ENCODE measurements at places on chromosomes 6 and 20.

DNA sequence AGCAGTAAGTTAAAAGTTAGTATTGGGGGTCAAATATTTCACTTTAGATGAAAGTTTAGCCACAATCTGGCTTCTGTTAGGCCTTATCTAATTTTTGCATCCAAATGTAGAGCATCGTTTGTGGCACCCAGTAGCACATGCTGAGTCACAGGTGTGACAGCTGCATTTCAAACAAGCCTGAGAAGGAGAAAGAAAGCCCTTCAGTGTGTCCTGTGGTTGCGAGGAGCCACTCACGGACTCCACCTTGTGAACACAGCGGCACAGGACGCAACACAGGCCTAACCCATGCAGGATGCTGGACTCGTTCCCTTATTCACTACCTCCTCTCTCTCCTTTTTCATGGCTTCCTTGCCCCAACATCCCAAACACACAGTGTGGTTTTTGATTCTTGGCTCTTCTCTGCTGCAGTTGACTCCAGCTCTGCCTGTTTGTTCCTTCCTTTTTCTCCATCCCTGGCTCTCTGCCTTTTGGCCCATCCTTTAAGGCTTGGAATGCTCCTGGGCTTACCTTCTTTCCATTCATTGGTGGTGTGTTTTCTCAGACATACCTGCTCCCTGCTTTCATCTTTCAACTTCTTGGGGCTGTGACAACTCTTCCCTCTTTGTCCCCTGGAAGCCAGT, 124.2 kb downstream of the SLC16A10 start:
- no peak for DNase-seq

DNA sequence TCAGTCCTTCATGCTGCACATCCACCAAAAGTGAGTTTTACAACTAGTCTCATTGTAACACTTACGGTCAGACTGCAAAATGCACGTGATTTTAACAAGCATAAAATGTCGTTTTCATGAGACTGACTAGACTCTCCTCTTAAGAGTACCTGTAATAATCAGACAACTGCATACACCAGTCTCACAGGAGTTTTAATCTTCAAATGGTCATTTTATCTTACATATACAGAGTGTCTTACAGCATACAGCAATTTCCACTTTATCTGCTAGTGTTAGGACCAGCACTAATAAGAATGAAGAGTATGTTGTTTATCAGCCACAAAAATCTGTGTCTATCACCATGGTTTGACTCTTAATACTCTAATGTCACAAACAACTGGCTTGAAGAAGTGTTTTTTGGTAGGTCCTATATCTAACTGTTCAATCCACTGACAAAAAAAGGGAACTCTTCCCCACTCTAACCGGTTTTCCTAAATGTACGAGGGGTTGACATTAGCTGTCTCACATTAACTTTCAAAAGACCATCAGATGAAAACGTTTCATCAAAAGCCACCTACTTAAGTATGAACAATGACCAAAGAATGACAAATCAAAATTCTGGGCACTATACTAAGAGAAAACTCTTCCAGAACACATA, 1.5 kb upstream of the ASF1A start:
- DNase-seq, result peak; percentile 35

GRCh38 chr20:33724439-33725094, 4.5 kb upstream of the PXMP4 start:
- no peak for DNase-seq

GRCh38 chr6:117409420-117409819, 16.3 kb downstream of the ROS1 start:
- no peak for DNase-seq

DNA sequence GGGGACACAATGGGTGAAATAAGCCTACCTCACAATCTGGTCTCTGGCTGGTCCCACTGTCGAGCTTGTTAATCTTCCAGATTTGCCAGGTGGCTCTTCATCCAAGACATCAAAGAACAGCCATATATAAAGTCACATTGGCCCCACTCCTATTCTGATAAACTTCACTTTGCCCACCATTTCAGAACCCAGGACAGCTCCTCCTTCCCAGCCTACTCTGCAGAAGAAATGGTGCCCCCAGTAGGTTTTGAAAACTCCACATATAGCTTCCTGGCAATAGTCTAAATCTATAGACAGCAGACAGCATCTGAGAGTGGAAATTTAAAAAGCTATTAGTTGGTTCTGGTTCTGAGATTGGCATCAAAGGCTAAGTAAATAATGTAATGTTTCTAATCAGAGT, 143.1 kb upstream of the PCSK2 start:
- no peak for DNase-seq

GRCh38 chr6:141252828-141253608, 879.7 kb upstream of the GJE1 start:
- no peak for DNase-seq

DNA sequence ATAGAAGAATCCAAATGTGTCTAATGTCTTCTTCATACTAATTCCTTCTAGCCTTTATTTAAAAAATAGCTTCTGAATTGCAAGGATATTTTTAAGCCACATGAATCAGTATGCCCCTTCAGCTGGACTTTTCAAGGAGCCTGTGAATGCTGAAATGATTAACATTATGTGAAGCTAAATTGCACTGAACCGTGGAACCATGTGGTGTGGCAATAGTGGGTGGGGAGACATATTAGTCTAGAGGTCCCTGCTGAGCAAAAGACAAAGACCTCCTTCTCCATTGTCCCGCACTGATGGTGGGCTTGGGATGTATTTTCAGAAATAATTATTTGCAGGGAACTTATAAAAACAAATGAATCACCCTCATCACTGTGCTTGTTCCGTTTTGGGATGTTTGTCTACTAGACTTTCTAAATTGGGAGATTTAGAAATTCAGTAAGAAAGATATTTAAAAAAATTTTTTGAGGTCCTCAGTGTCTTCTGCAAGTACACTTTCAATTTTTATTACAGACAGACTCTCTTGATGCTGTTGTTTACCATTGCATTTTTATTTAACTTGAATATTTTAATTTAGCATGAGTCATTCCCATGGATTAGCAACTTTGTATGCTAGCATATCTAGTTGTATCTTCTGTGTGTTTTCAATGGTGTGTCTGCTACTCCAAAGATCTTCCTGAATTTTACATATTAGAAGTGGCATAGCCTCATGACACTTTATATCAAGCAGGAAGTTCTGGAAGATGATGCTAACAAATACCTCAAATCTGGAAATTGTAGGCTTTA, 238.1 kb downstream of the LAMA2 start:
- no peak for DNase-seq

DNA sequence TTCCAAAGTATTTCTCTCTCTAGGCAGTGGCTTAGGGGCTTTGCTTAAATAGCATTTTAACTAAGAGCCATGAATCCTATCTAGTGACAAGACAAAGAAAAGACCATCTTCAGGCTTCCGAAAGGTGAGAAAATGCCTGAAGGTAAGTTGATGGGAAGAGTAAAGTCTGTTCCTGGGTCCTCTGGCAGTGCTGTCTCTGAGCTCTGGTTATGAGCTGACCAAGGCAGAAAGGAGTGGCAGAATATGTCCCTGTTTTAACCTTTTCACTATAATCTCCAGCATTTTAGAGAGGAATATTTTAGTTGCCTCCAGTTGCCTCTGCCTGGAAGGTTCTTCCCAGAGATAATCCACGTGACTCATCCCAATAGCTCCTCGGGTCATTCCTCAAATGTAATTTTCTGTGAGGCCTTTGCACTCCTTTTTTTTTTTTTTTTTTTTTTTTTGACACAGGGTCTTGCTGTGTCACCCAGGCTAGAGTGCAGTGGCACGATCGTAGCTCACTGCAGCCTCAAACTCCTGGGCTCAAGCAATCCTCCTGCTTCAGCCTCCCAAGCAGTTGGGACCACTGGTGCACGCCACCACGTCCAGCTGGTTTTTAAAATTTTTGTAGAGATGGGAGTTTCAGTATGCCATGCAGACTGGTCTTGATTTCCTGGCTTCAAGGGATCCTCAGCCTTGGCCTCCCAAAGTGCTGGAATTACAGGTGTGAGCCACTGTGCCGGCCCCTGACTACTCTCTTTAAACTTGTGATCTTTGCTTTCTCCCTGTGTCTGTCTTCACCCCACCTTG, 3.7 kb upstream of the ARMH2 start:
- no peak for DNase-seq

DNA sequence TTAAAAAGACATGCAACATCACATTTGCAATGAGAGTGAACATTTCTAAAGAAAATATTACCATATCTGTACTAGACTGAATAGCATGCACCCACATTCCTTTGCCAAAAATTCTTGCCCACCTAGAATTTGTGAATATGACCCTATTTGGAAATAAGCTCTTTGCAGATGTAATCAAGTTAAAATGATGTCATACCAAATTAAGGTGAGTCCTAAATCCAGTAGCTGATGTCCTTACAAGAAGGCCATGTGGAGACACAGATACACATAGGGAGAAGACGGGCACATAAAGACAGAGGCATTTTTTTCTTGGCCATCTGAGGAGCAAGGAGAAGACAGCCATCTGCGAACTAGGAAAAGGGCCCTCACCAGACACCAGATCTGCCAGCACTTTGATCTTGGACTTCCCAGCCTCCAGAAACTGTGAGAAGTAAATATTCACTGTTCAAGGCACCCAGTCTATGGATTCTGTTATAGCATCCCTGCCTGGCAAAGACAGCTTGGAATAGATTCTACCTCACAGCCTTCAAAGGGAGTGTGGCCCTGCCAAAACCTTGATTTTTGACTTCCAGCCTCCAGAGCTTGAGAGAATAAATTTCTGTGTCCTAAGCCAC, 22.8 kb upstream of the ATXN1 start:
- no peak for DNase-seq

DNA sequence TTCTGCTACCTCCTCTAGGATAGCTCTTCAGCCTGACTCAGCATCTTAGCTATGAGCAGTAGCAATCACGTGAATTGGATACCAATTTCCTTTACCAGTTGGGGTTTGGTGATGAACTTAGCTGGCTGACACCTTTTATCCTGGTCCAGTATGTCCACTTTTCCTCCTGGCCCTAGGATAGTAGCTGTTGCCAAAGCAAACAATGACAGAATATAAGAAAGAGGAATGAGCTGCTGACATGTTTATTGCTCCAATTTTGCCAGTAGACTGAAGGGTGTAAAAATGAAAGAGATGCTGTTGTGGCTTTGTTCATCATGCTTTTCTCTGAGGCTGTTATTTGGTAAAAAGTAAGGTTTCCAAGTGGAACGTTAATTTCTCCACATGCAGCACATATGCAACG, 168.3 kb upstream of the JAG1 start:
- DNase-seq, result no peak

GRCh38 chr6:98695091-98695801, 139.1 kb upstream of the POU3F2 start:
- no peak for DNase-seq

DNA sequence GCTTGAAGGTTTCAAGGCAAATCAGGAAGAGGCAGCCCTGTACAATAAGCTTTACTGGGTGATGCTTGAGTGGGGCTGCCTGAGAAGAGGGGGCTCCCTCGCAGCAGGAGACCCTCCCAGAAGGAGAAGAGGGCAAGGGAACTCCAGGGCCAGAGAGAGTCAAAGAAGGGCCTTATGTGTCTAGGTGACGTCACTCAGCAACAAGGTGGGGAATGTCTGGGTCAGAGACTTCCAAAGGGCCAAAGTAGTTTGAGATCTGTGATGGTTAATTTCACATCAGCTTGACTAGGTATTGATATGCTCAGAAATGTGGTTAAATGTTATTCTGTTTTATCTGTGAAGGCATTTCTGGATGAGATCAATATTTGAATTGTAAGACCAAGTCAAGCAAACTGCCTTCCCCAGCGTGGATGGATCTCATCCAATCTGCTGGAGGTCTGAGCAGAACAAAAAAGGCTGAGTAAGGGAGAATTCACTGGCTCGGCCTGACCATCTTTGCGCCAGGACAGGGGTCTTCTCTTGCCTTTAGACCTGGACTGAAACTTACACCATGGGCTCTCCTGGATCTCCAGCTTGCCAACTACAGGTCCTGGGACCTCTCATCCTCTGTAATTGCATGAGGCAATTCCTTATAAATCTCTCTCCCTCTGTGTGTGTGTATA, 35.9 kb downstream of the MAS1 start:
- DNase-seq, result no peak

GRCh38 chr6:166504100-166504499, 82.4 kb downstream of the RAMACL start:
- DNase-seq, result no peak

- DNase-seq, result no peak
Observed at GRCh38 chr6:50816947-50817645, 1.6 kb upstream of the TFAP2B start.

DNA sequence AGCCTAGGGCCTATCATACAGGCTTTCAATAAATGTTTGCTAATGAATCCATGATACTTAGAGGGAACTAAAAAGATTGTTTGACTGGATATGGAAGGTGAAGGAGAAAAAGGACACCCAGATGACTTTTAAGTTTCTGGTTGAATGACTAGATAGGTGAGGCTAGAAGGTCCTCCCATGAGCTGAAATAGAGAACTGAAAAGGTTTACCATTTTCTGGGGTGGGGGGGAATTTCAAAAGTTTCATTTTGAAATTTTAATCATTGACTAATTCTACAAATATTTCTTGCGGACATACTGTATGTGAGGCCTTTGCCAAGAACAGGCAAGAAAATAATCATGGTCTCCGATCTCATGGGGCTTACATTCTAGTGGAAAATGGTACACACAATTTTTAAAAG, 17.9 kb upstream of the ZBTB2 start:
- DNase-seq, result no peak

DNA sequence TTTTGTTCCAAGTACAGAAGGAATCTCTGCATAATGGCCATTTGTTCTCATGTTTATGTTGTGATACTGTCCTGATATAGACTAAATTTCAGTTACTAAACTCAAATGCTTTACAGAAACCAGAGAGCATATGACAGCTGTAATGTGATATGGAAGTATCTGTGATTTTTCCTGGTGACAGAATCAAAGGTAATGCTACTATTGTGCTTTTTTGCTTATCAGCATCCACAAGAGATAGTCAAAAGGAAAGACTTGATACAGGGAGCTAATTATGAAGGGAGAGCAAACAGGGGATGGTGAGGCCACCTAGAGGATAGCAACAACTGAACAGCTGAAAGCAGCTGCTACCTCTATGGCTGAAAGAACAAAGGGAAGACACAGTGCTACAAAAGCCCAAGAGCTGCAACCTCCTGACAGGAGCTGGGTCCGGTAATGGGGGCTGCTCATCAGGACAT, 181.4 kb downstream of the PHF3 start:
- no peak for DNase-seq

- no peak for DNase-seq
Observed at GRCh38 chr6:42165016-42165415, 8.1 kb upstream of the GUCA1A start.

DNA sequence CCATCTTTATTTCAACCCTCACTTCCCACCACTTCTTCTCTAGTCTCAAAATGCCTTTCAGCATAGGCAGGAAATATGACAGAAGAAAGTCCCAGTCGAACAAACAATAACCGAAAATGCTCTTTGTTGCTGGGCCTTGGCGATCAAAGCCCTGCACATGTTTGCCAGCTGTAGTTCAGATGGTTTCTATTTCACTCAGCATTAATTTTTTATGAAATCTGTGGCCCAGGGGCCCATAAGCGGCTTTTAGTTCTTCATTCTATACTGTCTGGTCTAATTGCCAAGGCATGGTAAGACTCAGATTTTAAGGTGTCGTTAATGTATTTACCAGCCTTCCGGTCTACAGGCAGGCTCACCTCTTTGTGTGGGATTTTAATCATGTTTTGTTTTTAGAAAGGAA, 10.9 kb upstream of the F13A1 start:
- no peak for DNase-seq

- peak; percentile 34 for DNase-seq
Observed at GRCh38 chr20:10217721-10218410, 764 bp upstream of the SNAP25 start.
